Ovary (tissue), 10 donors: ENCODE measurements at places on chromosomes 2 and 18.

DNA sequence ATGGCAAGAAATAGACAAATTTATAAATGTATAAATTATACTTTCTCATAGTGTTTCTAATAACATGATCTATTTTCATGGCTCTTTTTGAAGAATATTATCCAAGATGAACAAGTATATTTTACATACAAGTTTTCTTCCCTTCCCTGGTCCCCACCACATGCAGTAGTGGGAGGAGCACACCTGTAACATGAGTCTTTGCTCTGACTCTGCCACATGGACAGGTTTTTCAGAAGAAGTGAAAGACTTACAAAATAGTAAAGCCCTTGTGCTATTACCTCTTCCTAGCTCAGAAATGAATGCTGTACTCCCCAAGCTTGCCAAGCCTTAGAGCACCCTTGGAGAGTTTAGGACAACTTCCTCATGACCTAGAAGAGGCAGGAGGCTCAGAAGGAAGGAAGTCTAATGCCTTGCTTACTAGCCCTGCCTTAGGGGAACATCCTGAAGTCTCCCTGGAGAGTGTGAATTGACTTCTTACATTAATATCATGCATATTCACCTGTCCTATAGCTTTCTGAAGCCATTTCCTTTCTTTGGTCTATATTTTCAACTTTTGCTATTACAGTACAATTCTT is 18.4 kb downstream of the MXD1 start:
- no peaks in the 10 kb centered on the region for H3K4me1 ChIP-seq
- H3K4me3 ChIP-seq = no peak overlapping the region
- no peaks in the 10 kb centered on the region for H3K36me3 ChIP-seq
- no peak overlapping the region for H3K27ac ChIP-seq
- H3K27me3 ChIP-seq = no peaks in the 10 kb centered on the region
- DNase-seq = no peak

- H3K36me3 ChIP-seq = no peaks in the 10 kb centered on the region
- no peak for DNase-seq
- no peak overlapping the region for H3K27ac ChIP-seq
- H3K4me1 ChIP-seq = peaks cover under 1% of the 10 kb centered on the region
Measured at GRCh38 chr2:144354953-144355352, 165.0 kb downstream of the ZEB2 start.

- peaks cover 2% of the 10 kb centered on the region for H3K27me3 ChIP-seq
- H3K36me3 ChIP-seq = no peaks in the 10 kb centered on the region
- no peaks in the 10 kb centered on the region for H3K4me1 ChIP-seq
- H3K27ac ChIP-seq = no peak overlapping the region
Measured at GRCh38 chr2:144004742-144005141, 515.2 kb downstream of the ZEB2 start.

DNA sequence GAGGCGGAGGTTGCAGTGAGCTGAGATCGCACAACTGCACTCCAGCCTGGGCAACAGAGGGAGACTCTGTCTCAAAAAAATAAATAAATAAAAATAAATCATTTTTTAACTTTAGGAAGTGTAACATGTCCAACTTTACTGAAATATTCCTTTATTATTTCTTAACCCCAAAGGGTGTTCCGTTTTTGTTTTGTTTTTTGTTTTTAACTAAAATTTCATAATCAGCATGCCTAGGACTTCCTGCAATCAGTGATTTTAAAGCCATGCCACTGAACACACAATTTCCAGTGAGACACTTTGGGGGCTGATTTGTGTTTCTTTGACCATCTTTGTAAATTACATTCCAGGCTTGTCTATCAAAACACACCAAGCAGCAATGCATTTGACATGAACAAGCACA is 7.1 kb downstream of the CATIP start:
- DNase-seq = no peak
- H3K27me3 ChIP-seq = no peaks in the 10 kb centered on the region
- H3K4me3 ChIP-seq = no peak overlapping the region
- no peak overlapping the region for H3K27ac ChIP-seq
- peaks cover 4% of the 10 kb centered on the region for H3K4me1 ChIP-seq
